GM03348 (cell line): ENCODE measurements at places on chromosomes 5 and 9.

- DNase-seq, result no peak
Observed at GRCh38 chr5:548256-548655, 24.0 kb upstream of the SLC9A3 start.

DNA sequence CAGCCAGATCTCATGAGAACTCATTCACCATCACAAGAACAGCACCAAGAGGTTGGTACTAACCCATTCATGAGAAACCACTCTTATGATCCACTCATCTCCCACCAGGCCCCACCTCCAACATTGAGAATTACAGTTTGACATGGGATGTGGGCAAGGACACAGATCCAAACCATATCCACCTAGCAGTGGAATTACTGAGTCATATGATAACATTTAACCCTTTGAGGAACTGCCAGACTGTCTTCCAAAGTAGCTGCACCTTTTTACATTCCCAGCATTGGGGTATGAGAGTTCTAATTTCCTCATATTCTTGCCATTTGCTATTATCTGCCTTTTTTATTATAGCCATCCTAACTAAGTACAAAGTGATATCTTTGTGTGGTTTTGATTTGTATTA, 51.9 kb downstream of the CTNNA1 start:
- DNase-seq, result no peak

- no peak for DNase-seq
Observed at GRCh38 chr5:3214396-3214795, 381.2 kb upstream of the IRX1 start.

DNA sequence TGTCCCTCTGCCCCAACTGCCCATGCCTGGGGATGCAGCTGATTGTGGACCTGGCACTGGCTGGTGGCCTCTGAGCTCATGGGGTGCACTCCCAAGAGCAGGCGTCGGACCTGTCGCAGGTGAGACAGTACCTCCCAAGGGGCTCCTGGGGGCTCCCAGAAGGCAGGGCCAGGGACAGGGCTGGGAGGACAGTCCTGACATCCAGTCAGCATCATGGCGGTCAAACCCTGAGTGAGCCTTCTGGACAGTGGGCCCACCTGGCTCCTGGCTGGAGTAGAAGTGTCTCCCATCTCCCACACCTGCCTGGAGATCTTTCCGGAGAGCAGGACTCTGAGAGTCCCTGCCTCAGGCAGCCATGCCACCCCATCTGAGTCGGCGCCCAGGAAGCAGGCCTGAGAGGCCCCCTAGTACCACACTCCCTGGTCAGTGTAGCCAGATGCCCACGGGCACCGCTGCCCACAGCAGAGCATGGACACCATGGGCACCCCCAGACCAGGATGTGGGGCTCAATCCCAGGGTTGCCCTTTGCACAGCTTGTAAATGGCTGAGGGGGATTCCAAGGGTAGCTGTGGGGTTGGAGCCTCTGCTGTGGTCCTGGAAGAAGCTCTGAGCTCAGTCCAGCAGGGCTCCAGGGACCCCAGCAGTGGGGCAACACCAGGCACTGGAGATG, 6.6 kb downstream of the LCN9 start:
- no peak for DNase-seq

DNA sequence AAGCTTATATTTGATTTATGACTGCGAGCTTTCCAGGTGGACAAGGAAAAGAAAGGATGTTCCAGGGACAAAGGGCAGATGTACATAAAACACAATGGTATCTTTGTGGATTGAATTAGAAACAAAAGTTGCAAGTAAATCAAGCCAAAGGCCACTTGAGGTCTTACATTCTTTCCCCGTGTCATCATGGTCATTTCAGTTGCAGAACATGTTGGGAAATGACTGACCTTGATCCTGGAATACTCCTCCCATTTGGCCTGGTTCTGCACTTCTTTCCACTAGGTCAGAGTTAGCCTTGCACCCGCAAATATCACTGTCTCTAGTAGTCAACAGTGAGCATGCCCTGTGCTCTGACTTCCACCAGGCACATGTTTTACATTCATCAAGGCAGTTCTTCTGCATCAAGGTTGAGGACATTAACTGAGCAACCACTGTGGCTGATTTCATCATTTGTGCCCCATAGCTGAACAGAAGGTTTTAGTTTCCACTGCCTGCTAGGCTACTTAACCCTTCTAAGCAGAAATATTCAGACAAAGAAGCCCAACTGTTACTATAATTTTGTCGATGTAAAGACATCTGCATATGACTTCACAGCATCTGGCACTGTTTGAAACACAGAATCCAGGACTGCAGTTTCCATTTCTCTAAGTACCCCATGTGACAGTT, 1161.7 kb upstream of the DMAC1 start:
- no peak for DNase-seq

DNA sequence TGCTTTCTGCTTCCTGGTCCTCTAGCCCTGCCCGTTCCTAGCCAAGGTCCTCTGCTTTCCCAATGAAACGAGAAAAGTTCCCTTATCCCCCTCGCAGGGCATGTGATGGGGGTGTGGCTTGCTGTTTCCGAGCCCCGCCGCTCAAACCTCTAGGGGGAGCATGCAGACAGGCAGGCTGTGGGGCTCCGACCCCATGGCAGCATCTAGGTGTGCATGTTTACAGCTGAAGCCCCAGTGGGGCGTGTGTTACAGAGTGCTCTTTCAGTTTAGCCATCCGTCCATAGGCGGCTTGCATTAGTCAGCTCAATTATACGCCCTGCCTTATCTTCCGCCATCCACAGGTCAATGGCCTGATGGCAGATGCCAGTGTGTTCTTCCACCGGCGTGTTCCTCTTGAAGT, 48.3 kb upstream of the SPATA31E1 start:
- no peak for DNase-seq

DNA sequence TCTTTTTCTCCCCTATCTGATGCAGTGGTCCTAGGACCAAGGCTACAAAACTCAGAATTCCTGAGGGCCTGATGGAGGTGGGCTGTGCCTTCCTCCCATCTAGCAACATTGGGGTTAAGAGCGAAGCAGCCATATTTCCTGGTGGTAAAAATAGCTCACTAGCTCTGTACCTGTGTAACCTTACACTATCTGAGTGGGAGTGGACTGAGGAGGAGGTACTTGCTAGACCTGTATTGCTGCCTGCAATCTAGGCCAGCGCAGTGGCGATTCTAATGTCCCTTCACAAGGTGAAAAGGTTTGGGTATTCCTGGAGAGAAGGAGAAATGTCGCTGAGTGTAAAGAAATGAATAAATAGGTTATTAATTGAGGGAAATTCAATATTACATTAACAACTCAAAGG, 80.2 kb upstream of the LIFR start:
- DNase-seq, result no peak

DNA sequence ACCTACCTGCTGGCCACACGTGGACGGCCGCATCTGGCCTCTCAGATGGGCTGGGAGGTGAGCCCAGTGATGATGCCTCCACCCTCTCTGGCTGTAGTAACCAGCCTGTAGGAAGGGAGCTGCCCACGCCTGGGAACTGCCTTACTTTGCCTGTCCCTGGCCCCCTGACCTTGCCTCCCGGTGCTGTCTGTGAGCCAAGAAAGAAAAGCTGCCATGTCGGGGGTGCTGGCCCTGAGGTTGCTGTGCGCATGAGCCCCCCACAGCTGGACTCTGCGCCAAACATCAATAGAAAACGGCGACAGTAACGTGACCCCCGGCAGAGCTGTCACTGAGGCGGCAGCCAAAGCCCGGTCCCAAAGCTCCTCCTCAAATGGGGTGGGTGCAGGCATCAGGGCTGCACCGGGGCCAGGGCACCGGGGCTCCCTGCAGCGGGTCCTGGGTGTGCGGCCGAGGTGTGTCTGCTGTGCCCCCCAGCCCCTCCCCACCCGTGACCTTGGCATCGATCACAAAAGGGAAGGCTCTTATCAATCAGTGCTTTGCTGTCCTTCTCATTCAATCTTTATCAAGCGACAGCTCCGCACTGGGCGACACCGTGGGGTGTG, 15.3 kb upstream of the SLC9A3 start:
- no peak for DNase-seq

- no peak for DNase-seq
Observed at GRCh38 chr9:96242811-96243210, 59.2 kb downstream of the HSD17B3 start.

GRCh38 chr5:169814522-169814921, 165.8 kb downstream of the INSYN2B start:
- no peak for DNase-seq

DNA sequence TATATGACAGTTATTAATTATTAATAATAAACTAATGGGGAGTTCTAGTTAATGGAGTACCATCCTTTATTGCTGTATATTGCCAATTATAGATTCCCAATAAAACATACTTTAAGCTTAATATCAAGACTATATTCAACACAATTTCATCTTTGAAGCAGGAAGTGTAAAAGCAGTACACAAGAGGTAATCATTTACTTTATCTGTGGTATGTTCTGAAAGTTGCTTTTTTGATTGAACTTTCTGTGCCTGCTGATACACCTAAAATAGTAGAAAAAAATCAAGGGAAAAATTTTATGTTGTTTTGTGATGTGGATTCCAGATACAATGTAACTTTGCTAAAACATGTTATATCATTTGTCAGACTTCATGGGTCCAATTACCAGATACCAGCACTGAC, 58.0 kb downstream of the ACO1 start:
- no peak for DNase-seq

DNA sequence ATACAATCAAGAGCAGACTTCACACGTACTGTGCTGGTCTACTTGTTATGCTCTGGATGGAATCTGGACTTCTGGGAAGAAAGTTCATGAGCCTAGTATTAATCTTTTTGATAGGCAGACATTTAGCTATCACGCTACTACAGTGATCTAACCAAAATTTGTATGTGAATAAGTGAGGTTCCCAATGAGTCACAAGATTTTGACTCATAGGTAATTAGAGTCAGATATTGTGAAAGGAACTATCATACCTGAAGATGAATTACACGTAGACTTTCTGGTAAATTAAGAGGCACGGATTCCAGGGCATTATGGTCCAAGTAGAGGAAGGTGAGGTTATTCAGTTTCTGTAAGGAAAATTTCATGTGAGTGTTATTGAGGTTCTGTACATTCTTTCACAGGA, 18.4 kb downstream of the OGN start:
- DNase-seq, result no peak

GRCh38 chr9:98516897-98517503, 191.7 kb downstream of the GABBR2 start:
- no peak for DNase-seq

GRCh38 chr5:86837610-86838009, 219.9 kb downstream of the COX7C start:
- DNase-seq, result no peak

DNA sequence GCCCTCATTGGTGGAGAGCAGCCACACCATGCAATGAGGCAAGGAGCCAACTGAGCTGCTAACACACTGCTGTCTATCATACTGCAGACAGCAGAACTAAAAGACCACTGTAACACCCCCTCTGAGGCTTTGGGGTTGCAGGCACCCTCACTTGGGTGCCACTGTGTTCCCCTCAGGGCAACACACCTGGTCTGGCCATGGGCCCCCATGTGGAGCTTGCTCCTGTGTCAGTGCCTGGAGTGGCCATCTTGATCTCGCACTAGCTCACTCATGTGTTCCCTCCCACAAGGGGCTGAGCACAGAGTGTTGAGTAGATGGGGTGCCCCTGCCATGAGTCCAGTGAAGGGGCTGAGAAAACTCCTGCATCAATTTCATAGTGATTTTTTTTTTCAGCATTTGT, 532.4 kb upstream of the FTMT start:
- no peak for DNase-seq

GRCh38 chr5:132064738-132065331, 4.4 kb downstream of the IL3 start:
- peak; percentile 91 for DNase-seq

GRCh38 chr5:40412771-40413170, 266.9 kb upstream of the PTGER4 start:
- DNase-seq, result no peak

DNA sequence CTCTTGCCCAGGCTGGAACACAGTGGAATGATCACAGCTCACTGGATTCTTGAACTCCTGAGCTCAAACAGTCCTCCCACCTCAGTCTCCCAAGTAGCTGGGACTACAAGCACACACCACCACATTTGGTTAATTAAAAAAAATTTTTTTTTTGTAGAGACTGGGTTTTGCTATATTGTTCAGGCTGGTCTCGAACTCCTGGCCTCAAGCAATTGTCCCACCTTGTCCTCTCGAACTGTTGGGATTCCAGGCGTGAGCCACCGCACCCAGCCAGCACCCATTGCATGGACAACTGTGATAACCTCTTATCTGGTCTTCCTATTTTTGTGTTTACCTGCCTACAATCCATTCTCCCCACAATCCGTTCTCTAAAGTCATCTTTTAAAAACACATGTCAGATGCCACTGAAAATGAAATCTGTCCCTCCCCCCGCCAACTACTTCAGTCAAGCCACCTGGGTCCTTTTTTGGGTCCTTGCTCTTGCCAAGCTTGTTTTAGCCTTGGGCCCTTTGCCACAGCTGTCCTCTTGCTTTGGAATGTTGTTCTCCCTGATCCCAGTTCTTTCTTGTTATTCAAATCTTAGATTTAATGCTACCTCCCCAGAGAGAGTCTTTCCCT, 250.5 kb downstream of the PIK3R1 start:
- no peak for DNase-seq

- DNase-seq, result no peak
Observed at GRCh38 chr5:170484847-170485615, 18.8 kb upstream of the KCNIP1 start.

- no peak for DNase-seq
Observed at GRCh38 chr9:133334161-133334560, 1.8 kb downstream of the SURF6 start.

DNA sequence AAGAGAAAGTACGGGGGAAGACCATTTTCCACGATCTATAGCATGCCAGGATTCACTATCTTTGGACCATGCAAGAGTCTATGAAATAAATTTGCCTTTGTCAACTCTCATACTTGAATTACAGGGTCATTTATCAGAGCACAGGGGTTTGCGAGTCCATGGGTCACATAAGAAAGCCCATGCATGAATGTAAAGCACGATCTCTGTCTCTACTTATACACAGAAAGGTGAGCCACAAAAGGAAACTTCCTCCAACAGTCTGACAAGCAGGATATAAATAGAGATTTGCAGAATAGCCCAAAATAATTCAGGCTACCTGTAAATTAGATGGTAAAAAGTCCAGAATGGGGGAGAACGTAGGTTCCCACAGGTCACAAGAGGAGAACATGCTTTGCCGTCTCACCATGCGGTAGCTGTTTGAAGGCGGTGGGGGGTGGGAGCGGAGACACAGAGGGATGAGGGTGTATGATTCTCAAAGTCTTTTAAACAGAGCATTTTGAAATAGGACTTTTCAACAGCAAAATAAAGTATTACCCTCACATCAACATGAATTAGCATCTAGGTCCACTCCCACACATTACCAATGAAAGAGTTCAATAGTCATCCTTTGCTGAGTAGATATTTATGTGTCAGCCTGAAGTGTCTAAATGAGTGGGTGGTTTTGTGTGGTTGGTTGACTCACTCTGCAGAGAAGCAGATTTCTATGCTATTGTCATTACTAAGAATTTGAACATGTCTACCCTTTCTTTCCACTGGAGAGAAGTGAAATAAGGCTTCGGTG, 279.7 kb downstream of the EBF1 start:
- peak; percentile 84 for DNase-seq

GRCh38 chr5:7036192-7036835, 323.1 kb downstream of the TENT4A start:
- DNase-seq, result no peak

GRCh38 chr5:88686726-88687125, 196.3 kb downstream of the MEF2C start:
- no peak for DNase-seq
